ENCODE measurements at places on chromosomes 11 and 22.

DNA sequence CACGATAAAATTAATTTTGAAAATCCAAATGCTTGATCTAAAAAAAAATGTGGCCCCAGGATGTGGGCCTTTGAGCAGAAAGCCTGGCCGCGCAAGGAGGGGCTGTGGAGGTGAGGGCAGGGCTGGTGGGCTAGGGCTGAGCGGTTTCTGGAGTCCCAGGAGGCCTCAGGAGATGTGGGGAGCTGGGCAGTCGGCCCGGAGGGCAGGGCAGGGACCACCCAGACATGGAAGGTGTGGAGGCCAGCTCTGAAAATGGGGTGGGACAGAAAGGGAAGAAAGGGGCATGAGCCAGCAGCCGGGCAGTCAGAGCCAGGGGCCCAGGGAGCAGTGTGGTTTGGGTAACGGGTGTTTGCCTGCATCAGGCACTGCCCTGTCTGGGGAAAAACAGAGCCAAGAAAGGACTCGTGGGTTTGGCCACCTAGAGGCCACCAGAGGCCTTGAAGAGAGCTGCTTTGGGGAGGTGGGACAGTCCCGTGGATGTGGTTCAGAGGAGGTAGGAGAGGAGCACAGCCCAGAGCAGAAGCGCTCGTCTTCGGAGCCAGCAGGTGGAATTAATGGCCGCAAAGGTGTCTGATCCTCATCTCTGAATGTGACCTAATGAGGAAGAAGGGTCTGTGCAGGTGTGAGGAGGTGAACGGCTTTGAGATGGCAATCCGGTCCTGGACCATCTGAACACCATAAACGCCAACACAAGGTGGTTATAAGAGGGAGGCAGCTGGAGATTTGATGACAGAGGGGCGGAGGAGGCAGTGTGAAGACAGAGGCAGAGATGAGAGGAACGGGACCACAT lies 50.2 kb downstream of the IGF2 start:
- DNase-seq: no peak

DNA sequence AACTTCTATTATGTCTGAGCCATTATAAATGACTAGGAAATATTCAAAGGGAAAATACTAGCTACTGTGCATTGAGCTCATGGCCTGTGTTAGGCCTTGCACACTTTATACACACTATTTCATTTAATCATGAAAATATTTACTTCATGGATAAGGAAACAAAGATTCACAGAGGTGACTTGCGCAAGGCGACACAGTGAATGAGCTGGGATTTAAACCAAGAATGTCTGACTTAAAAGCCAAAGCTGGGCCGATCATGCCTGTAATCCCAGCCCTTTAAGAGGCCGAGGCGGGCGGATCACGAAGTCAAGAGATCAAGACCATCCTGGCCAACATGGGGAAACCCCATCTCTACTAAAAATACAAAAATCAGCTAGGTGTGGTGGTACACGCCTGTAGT lies 231.5 kb downstream of the MIAT start:
- peak; percentile 9 for DNase-seq

- DNase-seq: no peak
These were observed 23.8 kb downstream of the LRP4 start for GRCh38 chr11:46894506-46894905.

DNA sequence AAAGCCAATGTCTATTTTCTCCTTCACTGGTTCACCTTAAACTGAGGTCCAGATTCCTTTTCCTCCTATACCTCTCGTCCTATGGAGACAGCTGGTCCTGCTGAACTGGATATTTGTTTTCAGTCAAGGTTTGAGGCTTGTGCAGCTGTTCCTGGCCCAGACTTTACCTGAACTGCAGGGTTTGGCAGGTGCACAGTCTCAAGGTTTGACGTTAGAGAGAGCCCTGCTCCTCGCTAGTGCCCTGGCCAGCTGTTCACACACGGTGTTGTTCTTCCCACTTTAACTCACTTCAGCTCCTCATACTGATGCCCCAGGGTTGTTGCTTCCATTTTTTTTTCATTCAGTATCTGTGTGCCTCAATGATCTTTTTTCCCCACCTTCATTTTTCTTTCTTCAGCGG lies 74.0 kb upstream of the TTC12 start:
- no peak for DNase-seq

DNA sequence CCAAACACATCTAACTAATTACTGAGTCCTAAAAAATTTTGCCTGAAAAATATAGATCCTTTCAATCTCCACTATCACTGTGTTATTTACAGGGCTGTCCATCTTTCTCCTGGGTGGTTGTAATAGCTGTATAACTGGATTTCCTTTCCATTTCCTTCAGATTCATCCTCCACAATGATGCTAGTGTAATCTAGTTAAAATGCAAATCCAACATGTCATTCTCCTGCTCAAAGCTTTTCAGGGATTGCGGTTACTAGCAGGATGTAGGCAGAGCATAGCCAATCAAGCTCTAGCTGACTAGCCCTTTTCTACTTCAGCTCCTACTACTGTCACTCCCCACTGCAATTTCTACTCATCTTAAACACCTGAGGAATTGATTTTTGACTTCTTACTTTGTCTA lies 283.0 kb downstream of the RAB38 start:
- no peak for DNase-seq

DNA sequence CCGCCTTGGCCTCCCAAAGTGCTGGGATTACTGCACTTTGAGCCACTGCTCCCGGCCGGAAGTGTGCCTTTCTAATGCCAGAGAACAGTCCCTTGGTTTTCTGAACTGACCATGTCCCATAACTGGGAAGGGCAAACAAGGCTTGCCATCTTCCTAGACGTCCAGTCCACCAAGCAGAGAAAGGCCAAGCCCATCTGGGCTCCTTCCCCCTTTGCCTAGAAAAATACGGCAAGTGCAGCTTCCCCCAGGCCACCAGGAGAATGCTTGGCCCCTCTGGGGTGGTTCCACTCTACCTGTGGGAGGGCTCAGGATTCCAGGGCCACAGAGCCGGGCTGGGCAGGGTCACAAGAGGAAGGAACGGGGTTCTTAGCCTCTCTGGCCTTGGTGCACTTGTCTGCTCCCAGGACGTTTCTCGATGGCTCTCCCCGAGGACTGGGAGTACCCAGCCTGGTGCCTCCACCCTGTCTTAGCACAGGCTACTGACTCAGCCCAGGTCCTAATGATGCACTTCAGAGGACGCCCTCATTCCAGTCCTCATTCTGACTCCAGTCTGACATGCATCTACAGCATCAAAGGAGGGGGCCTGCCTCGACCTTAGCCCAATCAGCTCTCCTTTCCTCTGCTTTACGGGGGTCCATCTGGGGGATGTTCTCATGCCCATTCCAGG lies 1.2 kb downstream of the USP2 start:
- DNase-seq: no peak

- no peak for DNase-seq
These were observed 3.4 kb downstream of the RCE1 start for GRCh38 chr11:66846671-66847091.

GRCh38 chr11:93099806-93100205 lies 98.0 kb downstream of the SLC36A4 start:
- DNase-seq: peak; percentile 82

DNA sequence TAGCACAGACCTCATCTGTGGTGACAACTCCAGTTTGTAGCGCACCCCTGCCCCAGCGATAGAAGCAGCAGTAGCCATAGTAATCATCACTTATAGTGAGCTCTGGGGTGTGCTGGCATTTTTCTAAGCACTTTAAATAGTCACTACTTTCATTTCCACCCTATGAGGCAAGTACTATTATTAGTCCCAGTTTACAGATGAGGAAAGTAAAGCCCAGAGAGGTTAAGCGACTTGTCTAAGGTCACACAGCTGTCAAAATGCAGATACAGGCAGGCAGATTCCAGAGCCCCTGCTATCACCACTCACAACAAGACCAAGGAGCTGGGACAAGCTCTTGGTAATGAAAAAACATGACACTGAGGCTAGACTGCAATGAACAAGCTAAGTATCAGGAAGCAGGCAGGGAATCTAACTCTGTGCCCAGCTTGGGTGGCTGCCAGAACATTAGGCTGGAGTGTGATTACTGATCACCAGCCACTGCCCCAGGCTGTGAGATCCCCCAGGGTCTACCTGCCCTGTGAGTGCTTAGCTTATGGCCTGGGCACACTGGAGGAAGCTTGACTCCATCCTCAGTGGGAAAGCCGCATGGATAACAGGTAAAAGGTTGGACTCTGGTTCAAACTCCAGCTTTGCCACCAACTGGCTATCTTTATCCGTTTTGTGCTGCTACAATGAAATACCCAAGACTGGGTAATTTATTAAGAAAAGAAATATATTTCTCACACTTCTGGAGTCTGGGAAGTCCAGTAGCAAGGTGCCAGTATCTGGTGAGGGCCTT lies 561.1 kb downstream of the MN1 start:
- DNase-seq: peak; percentile 18

DNA sequence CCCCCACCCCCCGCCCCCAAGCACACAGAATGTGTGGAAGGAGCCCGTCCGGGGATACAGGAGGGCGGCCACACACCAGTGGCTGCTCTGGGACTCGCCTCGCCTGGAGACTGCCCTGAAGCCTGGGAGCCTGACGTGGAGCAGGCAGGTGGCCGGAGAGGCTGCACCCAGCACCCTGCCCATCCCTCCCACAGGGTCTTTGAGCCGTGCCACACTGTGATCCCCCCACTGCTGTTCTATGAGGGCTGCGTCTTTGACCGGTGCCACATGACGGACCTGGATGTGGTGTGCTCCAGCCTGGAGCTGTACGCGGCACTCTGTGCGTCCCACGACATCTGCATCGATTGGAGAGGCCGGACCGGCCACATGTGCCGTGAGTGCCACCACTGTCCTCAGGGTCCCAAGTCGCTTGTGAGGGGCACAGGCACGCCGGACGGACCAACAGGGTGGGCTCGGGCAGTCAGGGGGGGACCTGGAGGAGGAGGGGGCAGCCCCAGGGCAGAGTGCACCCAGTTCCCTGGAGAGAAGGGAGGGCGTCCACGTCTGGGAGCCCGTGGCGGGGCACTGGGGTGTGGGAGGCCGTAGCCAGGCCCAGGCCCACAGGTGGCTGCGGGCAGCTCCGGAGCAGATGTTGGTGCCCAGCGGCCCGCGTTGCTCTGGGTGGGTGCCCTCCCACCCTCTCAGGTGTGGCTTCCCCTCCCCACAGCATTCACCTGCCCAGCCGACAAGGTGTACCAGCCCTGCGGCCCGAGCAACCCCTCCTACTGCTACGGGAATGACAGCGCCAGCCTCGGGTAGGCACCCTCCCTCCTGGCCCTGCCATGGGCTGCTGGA lies 27.0 kb upstream of the MUC5B start:
- no peak for DNase-seq

DNA sequence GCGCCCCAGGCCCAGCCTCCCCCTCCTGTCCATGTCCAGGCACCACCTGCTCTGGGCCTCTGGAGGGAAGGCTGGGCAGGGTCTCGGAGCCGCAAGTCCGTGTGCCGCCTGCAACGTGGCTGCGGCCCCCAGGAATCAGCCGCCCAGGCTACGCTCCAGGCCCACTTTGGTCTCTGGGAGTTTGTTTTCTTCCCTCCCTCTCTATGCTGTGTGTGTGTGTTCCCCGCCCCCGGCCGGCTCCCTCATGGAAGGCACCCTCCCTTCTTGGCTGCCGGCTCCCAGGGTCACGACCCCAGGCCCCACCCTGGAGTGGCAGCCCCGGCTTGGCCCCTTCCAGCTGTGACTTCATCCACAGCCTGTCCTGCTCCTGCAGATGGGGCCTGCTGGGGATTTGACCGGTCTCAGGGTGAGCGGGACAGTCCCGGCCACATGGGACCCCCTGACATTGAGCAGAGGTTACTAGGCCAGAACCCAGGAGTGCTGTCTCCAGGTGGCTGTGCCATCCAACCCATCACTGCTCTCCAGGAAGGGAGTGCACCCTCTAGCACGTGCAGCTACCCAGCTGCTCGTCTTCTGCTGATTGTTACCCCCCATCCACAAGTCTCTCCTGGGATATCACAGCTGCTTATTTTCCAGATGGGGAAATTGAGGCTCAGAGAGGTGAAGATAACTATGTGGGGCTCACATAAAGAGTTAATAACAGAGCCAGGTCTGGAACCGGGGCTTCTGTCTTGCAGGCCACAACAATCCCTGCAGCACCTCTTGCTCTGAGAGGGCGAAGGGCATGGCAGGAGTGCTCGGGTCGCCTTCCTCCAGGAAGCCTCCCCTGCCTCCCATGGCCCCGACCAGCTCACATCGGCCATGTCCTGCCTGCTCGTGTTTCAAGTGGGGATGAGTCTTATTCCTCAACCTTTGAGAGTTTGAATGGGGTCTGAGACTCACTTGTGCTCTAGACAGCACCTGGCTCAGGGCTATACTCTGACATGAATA lies 2.8 kb upstream of the LIF start:
- no peak for DNase-seq

GRCh38 chr11:96221244-96222070 lies 121.5 kb downstream of the MAML2 start:
- no peak for DNase-seq

GRCh38 chr11:13674799-13675509 lies 6.5 kb downstream of the FAR1 start:
- DNase-seq: no peak

DNA sequence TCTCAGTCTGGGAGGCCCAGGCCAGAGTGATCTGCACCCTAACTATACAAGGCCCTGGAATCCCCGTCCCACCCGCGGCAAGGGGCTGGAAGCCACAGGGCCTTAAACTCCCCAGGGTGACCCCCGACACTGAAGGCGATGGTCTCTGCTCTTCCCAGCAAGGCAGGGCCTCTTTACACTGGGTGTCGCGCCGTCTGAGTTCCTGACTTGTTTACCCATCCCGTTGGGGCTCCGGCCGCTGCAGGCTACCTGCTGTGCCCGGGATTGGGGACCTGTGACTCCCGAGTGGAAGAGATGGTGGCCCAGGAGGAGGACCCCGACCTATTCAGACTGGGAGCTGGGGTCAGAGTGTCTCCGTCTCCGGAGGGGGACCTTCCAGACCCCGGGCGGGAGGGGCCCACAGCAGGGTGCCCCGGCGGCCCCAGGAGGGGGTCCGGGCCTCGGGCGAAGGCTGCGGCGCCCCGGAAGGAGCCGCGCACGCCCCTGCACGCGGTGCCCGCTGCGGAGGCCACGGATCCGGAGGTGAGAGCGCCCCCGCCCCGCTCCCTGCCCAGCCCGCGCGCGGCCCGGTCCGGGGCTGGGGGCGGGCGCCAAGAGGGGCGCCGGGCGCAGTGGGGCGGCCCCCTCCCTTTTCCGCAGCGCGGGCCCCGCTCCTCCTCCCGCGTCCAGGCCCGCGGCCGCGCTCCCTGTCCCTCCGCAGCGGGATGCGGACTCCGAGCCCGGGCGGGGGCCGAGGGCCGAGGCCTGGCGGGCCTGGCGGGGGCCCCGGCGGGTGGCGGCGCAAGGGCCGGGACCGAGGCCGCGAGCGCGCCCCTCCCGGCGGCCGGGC lies 560 bp upstream of the MPPED1 start:
- DNase-seq: no peak

GRCh38 chr11:88284336-88285050 lies 53.0 kb downstream of the CTSC start:
- peak; percentile 30 for DNase-seq

DNA sequence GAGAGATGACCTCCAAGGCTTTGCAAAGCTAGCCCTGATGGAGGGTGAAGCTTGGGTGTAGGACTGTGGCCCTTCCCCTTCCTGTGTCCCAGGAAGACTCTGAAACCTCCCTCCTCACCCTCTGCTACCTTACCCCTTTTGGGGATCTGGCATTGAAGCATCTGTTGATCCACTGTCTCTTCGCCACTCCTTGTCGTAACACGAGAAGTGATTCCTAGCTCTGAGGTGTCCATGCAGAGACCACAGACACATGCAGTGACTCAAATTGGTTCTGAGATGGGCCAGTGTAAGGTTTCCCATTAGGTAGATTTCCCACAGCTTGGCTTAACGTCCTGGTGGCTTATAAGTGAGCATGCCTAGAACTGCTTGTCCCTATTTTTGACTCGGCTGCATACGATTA lies 101.4 kb downstream of the ZBTB16 start:
- DNase-seq: no peak

All from EH (cell line).